Stimulated activated naive CD8-positive, alpha-beta T cell treated with anti-CD3 and anti-CD28 coated beads, Interleukin-15, Interleukin-2, amounts not matched to agents 100 U/mL and 50 U/mL, for 24 hours (primary cell): ENCODE measurements at places on chromosomes 1 and 21.

DNA sequence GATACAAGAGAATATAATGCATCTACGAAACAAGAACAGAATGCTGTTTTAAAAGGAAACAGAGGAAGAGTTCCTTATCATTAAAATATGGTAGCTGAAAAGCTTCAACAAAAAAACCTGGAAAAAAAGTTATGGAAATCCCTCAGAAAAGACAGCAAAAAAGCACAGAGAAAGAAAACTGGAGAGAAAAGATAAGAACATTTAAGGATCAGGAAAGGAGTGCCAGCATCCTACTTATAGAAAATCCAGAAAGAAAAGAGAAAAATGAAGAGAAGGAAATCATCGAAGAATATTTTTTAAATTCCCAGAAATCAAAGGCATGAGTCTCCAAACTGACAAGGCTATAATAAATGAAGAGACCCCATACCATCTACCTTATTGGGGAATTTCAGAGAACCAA is 29.8 kb downstream of the SUSD4 start:
- no peak for DNase-seq

DNA sequence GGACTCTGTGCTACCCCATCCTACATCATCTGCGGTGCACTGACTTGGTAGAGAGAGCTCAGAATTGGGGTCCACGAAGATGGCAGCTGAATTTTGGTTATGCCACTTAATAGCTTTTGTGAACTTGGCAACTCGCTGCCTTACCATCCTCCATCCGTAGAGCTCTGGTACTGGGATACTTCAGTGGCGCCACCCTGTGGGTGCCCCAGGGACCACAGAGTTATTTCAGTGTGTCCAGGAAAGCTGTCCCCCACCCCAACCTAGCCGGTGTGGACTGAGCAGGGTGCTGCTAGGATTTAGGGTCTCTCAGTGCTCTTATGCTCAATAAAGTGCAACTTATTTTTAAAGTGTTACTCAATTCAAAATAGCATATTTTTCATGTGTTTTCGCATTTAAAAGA is 9.0 kb upstream of the USF1 start:
- DNase-seq: no peak

DNA sequence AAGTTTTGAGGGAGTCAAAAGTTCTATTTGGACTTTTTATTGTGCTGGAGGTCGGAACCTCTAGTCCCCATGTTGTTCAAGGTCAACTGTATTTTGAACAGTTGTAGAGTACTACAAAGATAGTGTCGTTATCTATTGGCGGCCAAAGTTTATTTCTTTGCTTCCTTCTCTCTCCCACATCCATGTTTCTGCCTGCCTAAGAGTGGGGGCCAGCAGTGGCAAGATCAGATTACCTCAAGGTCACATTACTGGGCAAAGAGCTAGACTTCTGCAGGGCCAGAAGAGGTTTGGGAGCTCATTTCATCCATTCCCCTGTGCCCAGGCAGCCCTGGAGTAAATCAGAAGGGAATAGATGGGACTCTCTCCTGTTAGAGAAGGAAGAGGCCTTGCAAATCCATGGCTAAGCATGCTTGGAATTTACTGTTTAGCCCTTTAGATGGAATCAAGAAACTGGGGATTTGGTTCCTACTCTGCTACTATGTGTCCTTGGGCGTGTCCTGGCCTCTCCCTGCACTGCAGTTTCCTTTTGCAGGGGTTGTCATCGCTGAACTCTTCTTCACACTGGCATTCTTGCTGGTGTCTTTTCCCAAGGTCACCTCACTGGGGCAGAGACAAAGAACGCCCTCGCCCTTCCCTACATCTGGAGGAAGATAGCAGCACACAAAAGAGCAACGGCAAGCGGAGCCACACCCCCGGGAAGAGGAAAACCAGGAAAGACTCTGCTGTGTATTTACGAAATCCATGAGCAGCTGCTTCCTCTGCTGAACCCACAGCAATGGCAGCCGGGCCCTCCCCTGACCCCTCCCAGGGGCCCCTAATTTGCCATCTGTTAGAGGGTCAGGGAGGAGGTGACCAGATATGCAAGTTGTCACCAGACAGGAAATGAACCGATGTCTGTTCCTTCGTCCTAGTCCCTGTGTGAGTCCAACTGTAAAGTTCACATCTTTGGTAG is 73.3 kb downstream of the PLPP3 start:
- DNase-seq: no peak

DNA sequence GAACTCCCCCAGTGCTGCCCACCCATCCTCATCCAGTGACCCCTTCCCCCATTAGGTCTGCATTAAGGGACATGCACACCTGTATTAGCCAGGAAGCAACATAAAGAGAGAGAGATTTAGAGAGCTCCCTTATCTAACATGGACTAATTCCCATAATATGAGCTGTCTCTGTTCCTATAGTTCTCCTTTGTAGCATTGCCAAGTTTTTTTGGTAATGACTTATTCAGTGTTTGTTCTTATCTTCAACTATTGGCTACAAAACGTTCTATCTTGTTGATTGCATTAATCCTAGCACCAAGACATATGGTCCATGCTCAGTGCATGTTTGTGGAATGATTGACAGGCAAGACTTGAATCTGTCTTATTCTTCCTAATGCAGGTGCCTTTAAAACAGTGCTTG is 264.0 kb downstream of the ADGRL2 start:
- no peak for DNase-seq

- DNase-seq: no peak
Observed at GRCh38 chr21:29233256-29233546, 65.5 kb upstream of the BACH1 start.

DNA sequence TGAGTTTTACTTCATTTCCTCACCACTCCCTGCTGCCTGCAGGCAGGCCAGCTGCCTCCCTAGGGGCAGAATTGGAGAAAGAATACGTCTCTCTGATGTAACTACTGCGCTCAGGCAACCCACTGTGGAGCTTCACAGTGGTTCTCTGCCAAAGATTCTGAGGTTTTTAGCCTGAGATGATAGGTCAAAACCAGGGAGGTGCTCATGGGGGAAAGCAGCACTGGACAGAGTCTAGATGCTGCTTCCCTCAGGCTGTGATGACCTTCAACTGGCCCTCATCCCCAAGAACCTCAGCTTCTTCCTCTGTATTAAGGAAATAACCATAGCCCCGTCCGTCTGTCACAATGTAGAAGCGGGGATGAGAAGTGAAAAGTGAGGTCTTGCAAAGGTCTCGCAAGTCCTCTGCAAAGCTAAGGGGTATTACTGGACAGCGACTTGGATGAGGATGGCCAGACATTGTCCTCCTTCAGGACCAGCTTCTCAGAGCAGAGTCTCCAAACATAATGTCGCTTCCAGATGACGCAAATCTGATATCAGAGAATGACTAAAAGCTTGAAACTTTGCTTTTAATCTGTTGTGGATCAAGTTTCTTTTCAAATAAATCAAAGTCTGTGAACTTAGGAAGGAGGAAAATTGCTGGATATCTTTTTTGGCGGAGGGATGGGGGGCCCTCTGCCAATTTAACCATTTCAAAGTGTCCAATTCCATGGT is 65.9 kb upstream of the ATP5PO start:
- no peak for DNase-seq

DNA sequence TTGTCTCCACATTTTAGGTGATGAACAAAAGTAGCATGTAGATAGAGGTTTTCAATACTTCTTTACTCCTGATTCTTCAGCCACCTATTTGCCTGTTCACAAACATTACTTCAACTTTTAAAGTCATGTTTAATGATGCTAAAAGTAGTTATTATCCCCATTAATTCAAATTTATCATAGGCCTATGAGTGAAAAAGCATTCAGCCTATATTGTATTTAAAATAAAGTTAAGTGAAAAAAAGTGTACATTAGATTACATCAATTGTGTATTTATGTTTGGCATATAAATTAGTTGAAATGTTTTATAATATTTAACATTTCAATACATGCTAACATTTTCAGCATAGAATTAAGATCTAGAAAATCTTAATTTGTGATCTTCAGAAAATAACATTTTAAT is 10.5 kb downstream of the CDKN2C start:
- DNase-seq: no peak
